ENCODE measurements at places on chromosomes 4 and X.

DNA sequence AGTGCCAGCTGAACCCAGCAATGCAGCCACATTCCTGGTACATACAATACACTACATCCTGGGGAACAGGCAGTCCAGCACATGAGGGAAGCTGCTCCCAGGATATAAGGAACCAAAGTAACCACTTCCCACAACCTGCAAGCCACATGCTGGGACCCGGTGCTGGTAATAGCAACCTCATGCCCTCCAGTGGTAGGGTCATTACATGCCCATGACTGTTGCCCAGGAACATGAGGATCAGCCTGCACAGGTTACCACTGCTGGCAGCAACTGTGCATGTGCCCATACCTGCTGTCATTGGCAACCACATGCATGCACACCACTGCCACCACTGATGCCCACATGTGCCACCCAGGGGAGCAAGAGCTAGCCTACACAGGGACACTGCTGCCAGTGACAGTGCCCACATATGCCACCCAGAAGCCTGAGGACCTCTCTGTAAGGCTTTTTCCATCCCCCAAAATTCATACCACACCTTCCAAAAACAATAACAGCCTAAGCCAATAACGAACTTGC lies 1982.5 kb downstream of the ARAP2 start:
- no peak for DNase-seq

DNA sequence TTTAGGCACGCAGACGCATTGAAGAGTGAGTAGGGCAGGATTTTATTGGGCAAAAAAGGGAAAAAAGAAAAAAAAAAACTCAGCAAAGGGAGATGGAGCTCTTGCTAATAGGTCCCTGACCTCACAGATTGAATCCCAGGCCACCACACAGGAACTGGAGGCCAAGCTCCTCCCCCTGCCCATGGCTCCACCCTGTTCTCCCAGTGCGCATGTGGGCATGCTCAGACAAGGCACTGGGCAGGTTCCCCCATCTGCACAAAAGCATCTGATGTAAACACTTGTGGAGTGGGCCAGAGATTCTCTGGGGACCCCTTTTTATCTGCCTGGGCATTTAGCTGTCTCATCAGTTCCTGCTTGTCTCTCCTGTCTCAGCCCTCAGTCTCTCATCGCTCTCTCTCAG lies 9.5 kb downstream of the FRMD7 start:
- no peak for DNase-seq

GRCh38 chr4:126799971-126800574 lies 832.7 kb upstream of the INTU start:
- no peak for DNase-seq

GRCh38 chrX:27918799-27919198 lies 62.5 kb downstream of the DCAF8L1 start:
- DNase-seq: no peak

DNA sequence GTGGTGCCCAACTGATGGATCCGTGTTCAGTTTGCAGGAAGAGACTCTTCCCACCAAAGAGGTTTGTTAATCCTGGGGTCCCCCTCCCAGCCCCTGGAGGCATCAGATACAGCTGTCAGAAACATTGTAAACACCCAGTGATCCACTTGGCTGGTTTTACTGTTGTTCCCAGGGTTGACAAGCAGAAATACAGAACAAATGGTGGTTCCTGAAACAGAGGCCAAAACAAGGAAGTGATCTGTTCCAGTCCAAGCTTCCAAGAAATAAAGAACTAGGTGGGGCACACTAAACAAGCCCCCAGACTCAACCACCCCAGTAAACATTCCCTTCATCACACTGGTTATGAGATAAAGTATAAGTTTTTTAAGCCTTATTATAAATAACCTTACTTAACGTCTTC lies 1.4 kb downstream of the TMLHE start:
- DNase-seq: no peak

GRCh38 chrX:63275127-63275526 lies 76.0 kb downstream of the SPIN4 start:
- DNase-seq: no peak

GRCh38 chr4:24160358-24160757 lies 270.5 kb upstream of the PPARGC1A start:
- DNase-seq: no peak

DNA sequence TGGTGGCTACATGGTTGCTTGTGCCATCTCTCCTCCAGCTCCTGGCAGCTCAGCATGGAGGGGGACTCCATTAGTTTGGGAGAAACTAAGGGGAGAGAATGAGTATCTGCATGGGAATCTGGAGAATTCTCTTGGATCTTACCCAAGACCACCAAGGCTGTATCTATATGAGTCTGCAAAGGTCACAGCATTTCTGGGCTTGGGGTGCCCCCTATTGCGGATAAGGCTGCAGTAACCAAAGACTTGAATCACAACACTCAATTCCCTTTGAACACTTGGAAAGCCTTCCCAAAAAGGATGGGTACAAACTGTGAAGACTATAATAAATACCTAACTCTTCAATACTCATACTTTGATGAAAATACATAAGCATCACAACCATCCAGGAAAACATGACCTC lies 623.5 kb upstream of the NR3C2 start:
- no peak for DNase-seq

Measured in activated CD8-positive, alpha-beta memory T cell treated with anti-CD3 and anti-CD28 coated beads for 1 hour (primary cell).